Aorta (tissue), 5 donors: ENCODE measurements at places on chromosomes 1 and 21. TPM values are rescaled to one million over a fixed set of nuclear protein-coding genes. Genes with fewer than 3 reads are reported as not detected.

AMY1B gene
- total RNA-seq, result not detected

CTSE gene
- total RNA-seq, result not detected

- DNase-seq, result no peak
These were observed 83.7 kb downstream of the NRDC start for GRCh38 chr1:51794868-51795267.

DNA sequence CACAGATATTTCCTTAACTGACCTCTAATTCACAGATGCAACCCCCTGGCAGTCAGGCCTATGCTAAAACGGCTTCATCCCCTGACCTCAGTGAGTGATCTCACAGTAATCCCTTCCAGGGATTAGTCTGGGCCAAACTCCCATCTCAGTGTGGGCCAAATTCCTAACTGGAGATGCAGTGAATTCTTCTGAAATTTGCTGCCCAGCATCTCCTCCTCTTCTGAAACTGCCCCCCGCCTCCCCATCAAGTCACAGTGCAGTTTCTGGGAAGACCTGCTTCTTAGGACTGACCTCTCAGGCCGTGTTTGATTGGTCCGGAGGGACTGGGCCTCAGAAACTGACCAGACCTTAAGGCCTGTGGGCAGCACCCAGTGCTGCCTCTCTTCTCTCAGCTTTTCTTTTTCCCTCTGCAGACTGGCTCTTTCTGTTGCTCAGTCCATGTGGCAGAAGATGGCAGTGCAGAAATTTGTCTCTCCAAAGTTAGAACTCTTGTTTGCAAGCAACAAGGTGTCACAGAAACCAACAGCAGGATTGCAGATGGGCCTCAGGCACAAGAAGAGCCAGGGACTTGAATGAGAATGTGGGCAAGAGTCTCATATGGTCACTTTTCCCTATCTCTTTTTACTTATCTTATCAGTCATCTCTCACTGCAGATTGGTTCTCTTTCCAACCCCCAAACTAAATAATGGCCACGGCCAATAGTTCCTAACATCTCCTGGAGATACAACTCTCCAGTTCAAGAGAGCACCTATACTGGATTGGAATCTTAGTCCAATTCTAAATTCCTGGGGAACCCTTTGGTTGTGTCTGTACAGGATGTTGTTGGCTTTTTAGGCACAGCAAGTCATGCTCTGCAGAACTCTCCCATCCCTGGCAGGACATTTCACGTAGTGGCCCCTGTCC, 95.5 kb upstream of the RALGPS2 start:
- no peak for DNase-seq

DNA sequence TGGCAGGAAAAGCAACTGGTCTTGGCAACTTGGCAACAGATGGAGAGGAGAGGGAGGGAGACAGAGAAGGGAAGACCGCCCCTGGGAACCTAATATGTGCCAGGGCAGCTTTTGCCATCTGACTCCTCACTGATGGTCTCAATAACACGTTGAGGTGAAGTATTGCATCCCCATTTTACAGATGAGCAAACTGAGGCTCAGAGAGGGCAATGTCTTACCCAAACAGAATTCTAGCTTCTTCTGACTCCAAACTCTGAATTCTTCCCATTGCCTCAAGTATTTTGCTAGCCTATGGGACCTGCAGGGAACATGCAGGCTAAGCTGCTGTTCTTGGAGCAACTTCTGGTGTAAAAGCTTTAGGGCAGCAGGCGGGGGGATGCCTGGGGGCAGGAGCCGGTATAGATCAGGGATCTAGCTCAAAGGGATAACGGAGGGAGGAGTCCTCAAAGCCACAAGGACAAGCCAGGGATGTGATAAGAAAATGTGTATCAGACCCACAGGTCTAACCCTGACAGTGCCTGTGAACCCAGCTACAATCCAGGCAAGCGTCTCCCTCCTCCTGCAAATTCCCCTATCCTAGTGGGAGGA, 7.2 kb upstream of the GUCA2A start:
- DNase-seq, result no peak
